ENCODE measurements at places on chromosomes 13 and 19.

DNA sequence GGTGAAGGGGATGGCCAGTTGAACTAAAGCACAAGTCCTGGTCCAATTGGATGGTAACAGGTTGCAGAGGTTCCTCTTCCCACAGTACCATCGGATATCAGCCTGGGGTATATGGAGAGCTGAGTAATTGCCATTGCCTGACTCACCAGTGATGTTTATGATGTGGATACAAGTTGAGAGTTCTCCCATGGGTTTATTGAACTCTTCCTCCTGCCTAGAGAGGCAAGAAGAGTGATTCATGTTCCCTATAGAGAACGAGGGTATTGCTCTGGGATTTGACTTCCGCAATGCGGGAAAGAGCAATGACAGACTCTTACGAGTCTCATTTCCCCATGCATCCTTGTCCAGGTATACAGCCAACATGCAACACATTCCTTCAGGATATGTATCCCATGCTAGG, 111.3 kb upstream of the PCDH9 start:
- no peak for DNase-seq

DNA sequence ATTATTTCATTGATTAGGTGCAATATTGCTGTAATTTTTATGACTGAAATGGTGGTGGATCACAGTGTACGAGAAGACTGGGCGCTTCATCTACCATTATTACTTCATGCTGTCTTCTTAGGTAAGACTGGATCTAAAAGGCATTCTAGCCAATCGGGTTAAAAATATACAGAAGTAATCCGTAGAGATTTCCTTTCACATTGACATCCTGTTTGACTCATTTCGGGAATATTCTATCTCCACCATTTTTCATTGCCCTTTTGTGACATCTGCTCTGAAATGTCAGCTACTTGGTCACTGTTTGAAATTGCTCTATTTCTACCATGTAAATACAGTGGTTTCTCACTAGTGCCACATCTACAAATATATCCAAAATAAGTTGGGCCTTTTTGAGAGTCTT, 90.2 kb downstream of the ZAR1L start:
- no peak for DNase-seq

- no peak for DNase-seq
Observed at GRCh38 chr19:17554968-17555479, 425 bp upstream of the COLGALT1 start.

GRCh38 chr19:42270346-42271044, 1.4 kb downstream of the CIC start:
- no peak for DNase-seq

GRCh38 chr13:26993780-26994179, 177.8 kb downstream of the USP12 start:
- no peak for DNase-seq

GRCh38 chr19:29785360-29785759, 26.4 kb upstream of the CCNE1 start:
- no peak for DNase-seq

DNA sequence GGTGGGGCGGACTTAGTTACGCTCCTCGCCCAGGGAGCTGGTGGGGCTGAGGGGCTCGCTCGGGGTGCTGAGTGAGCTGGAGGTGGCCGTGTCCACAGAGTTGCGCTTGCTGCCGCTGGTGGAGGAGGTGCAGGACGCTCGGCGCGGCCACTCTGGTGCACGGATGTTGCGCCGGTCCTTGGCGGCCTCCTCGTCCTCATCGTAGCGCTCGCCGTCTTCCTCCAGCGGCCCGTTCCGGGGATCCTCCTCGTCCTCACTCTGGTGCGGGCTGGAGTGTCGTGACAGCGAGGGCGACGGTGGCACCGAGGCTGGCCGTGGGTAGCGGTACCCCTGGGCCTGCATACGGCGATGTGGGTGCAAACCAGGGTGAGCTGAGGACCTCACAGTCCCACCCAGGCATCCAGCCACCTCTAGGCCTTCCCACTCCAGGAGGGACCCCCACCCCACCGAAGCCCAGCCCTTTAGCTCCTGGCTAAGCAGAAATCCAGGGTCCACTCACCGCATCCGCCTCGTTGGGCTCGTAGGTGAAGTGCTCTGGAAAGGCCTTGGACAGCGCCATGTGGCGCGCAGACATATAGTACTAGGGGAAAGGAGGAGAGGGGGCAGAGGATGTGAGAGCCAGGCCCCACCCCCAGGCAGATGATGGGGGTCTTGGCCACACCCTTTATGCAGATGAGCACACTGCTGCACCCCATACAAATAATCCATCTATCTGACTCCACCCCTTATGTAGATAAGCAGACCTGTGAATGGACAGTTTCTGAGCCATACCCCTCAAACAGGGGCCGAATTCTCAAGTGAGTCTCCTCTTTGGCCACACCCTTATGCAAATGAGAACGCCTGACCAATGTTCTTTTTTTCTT, 4.4 kb downstream of the FTL start:
- peak; percentile 82 for DNase-seq

- no peak for DNase-seq
Observed at GRCh38 chr13:85995788-85996418, 196.7 kb upstream of the SLITRK6 start.

- DNase-seq: peak; percentile 38
Observed at GRCh38 chr13:97371486-97372109, 62.4 kb upstream of the RAP2A start.

- DNase-seq: peak; percentile 66
Observed at GRCh38 chr19:45528149-45528743, 21.0 kb downstream of the VASP start.

DNA sequence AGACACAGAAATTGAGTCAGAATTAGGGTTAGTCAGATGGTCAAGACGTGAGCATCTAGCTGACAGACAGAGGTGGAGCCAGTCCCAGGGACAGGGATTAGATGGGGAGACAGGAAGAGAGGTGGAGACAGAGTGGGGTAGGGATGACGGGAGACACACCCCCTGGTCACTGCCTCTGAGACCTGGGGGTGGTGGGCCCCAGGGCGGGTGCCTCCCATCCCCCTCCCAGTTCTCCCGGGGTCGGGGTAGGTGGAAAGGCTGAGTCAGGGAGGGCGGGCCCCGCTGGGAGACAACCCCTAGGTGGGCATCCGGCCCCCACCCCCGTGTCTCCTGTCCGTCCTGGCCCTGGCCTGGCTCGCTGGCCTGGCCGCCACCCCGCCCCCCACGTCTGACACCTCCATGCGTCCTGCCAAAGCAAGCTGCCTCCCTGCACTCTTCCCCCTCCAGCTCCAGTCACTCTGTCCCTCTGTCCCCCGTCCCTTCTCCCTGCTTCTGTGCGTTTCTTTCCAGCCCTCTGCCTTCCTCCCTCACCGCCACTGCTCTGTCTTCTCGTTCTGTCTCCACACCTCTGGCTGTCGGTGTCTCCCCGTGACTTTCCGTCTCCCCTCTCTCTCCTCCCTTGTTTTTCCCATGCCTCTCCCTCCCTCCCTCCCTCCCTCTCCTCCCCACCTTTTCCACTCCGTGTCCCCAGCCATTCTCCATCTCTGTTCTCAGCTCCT, 15.1 kb downstream of the CCDC97 start:
- peak; percentile 42 for DNase-seq

- DNase-seq: no peak
Observed at GRCh38 chr19:54418030-54418929, 3.0 kb downstream of the TTYH1 start.

DNA sequence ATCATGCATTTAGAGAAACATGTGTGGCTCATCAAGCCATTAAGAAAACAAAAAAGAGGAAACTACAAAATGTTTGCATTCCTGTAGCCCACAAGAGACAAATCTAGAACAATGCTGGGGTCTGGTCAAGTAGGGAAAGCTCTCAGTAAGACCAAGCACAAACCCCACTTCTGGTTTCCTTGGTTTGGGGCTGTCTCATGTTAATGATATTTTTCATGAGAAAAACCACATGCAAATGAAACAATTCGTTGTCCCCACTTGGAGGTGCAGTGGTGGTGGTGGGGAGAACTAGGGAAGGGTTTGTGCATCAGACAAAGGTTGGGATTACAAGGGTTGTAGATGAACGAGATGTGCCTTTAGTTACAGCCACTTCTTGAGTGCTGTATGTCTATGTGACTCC, 7.0 kb upstream of the RB1 start:
- DNase-seq: no peak

DNA sequence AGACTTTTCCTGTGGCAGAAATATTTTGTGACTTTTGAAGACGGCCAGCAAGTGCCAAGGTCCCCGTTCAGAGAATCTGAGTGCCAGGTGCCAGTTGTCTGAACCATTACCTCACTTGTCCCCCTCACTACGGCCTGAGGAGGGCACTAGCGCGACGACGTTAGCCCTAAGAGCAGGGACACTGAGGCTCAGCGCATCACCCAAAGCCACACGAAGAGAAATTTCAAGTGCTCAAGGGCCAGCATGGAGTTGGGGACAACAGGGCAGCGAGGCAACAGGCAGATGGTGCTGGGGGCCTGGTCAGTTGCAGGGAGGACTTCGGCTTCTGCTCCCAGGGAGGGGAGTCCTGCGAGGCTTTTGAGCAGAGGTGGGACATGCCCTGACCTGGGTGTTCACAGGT, 9.5 kb upstream of the TYK2 start:
- DNase-seq: peak; percentile 32

GRCh38 chr19:12859546-12859945, 21.2 kb downstream of the MAST1 start:
- peak; percentile 92 for DNase-seq

GRCh38 chr13:113142876-113143275, 15.6 kb upstream of the PROZ start:
- DNase-seq: no peak

DNA sequence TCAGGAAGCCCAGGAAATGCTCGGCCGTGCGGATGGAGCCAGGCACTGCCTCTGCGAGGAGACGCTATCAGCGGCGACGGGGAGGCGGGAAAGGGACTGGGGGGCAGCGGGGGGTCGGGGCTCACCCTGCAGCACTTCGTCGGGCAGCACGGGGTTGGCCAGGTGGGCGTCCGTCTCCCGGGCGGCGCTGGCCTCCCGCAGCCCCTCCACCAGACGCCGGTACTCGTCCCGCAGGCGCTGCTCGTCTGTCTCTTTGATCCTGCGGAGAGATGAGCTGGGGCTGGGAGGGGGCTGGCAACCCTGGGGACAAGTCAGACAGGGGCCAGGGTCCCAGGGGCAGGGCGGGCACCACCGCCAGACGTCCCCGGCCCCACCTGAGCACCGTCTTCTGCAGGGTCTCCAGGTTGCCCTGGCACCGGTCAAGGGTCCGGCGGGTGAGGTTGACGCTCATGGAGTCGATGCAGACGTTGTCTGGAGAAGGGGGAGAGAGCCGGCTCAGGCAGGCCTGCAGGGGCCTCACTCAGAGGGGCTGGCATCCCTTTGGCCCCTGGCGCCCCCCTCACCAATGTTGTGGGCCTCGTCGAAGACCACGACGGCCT, 6.4 kb downstream of the ERCC2 start:
- DNase-seq: no peak

- no peak for DNase-seq
Observed at GRCh38 chr19:30135093-30135757, 193.2 kb downstream of the URI1 start.

DNA sequence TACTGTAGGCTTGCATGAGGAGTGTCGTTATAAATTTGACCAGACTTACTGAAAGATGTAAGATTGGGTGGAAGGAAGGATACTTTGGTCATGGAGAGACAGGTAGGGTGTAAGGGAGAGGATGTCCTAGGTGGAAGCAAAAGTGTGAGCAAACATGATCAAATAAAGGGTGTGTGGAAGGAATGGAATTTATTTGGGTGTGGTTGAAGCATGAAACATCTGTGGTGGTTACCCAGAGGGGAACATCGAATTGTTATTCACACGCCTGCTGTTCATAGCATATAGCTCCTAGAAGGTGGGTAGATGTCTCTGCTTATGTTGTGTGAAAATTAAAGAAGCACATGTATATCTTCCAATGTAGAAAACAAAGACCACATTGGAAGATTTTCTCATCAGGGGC, 157.7 kb downstream of the ATP8A2 start:
- no peak for DNase-seq

DNA sequence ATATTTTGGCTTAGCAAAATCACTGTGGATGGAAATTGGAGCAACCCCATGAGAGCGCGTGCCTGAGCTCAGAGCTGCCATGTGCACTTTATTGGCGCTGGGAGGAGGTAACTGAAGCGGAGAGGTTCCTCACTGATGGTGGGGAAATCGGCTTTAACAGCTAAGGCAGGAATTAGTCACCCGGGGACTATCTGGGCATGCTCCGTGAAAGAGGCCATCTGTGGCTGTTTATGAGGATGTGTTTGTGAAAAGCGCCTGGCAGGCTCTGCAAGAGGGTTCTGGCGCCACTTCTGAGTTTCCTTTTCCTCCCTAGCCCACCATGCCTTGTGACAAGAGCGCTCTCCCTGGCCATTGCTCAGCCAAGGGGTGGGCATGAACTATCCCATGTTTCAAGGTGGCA, 815.6 kb downstream of the UQCRFS1 start:
- DNase-seq: peak; percentile 85

GRCh38 chr19:52603558-52604207, 33.6 kb downstream of the ZNF701 start:
- DNase-seq: no peak

- DNase-seq: no peak
Observed at GRCh38 chr13:50917572-50917971, 8.0 kb downstream of the RNASEH2B start.

DNA sequence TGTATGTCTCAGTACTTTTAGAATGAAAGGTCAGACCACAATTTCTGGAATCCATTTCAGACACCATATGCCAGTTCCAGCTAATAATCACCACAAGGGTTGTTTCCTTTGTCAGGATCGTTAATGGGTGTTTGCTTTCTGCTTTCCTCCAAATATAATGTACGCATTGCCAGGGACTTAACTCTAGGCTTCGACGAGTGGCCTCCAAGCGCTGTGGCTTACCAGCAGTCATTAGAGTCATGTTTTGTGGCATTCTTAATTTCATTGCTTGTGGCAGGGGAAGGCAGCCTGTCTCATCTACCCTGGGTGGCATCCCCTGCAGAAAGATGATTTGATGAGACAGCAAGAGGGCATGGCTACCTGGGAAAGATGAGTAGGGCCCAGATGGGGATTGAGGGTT, 22.5 kb downstream of the SAFB start:
- no peak for DNase-seq

DNA sequence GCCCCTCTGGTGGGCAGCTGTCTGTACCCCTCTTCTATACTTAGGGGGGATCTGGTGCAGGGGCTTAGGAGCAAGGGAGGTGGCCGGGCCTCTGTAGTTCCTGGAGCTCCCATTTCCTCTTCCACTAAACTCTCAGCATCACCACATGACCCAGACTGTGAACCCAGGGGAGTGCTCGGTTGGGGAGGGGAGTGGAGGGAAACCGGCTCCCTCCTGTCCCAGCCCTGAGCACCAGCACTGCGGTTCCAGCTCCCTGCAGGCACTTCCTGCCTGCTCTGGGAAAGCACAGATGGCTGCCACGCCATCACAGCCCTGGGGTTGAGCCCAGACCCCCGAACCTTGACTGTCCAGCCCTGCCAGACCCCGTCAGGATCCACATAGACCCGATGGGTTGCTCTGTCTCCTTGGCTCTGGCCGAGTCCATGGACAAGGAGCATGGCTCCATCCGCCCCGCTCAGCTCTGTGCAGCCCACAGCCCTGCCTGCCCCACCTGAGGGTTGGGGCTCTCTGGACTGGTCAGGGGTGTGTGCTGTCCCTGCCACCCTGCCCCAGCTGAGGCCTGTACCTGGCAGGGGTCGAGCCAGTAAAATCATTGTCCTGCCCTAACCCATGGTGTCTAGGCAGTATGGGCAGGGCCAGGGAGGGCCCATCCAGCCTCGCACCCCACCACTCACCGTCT, 36.0 kb upstream of the SLC7A10 start:
- no peak for DNase-seq

- DNase-seq: no peak
Observed at GRCh38 chr19:43371909-43372308, 18.4 kb downstream of the CD177 start.

GRCh38 chr19:48490981-48491792, 20.4 kb downstream of the LMTK3 start:
- peak; percentile 80 for DNase-seq

Data from NCI-H82 (cell line).